Bronchus fibroblast of lung (primary cell): ENCODE measurements at places on chromosomes 5 and 9. TPM values are rescaled to one million over a fixed set of nuclear protein-coding genes. Genes with fewer than 3 reads are reported as not detected.

NXNL2 gene
- total RNA-seq = 1.5 and 1.8 TPM in 2 replicates

NME5 gene
- 0.84 and 1.6 TPM in 2 replicates for total RNA-seq

SMIM33 gene
- not detected in 2 replicates for total RNA-seq

TMEM174 gene
- not detected in 2 replicates for total RNA-seq

GFI1B gene
- under 0.01 TPM in 1 of 2 replicates, not detected in the other for total RNA-seq

TAF1L gene
- not detected in 2 replicates for total RNA-seq

LRRC70 gene
- 0.17 and 0.30 TPM in 2 replicates for total RNA-seq

PCDHGA4 gene
- total RNA-seq = 1.0 and 1.3 TPM in 2 replicates

LEAP2 gene
- 0.34 and 0.45 TPM in 2 replicates for total RNA-seq

TLE1 gene
- 31.4 and 35.1 TPM in 2 replicates for total RNA-seq
